ENCODE measurements at places on chromosomes 2 and 18. TPM values are rescaled to one million over a fixed set of nuclear protein-coding genes. Genes with fewer than 3 reads are reported as not detected.

The GRHL1 gene
- total RNA-seq: 3.9 TPM

The PRKCE gene
- 13.6 TPM for total RNA-seq

The NTSR2 gene
- not detected for total RNA-seq

The CNGA3 gene
- total RNA-seq: not detected

The ZC3H6 gene
- total RNA-seq: 10.2 TPM

The TRIB2 gene
- total RNA-seq: 74.6 TPM

The FBLN7 gene
- total RNA-seq: 7.8 TPM

The FOXI3 gene
- total RNA-seq: not detected

Data from mononuclear cell (primary cell).